ENCODE measurements at places on chromosomes 1 and 21.
A peak's percentile ranks its signal among the peaks of the same experiment; 100 is the strongest.

- DNase-seq: no peak
Observed at GRCh38 chr1:92478393-92478792, 8.3 kb downstream of the GFI1 start.

GRCh38 chr1:117707371-117707770 is 101.5 kb downstream of the TENT5C start:
- DNase-seq: no peak

DNA sequence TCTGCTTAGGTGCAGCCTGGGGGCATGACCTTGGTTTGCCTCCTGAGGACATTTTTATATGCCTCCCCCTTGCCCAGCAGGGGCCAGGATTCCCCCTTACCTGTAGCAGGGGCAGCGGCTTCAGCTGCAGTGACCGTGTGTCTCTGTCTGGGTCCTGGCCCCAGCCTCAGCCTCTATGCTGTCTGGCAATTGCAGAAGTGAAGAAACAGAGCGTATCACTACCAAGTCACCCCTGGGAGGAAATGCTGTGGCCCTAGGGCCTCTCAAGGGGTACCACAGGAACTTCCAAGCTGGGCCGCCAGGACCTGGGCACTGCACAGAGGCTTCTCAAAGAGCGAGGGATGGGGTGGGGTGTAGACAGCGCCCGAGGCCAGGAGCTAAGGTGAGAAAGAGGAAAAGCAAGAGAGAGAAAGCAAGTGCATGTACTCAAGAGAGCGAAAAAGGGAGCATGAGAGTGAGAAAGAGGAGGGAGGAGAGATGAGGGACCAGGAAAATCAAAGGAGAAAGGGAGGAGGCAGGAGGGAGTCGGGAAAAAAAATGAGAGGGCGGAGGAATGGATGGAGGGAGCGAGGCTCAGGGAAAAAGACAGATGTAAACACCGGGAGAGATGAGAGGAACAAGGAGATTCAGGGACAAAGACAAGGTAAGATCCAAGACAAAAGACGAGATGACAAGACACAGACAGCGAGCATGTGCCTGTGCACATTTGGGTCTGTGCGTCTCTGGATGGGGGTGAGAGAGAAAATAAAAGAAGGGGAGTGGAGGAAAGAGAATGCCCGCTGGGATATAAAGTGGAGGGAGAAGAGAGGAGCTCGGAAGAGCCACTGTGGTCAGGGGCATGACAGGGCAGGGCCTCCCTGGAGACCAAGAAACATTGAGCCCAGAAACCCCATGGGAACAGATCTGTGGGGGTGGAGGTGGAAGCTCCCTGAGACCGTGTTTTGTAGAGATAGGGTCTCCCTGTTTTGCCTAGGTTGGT is at the start of gene PTAFR:
Gene PTAFR (minus strand): TSS at position 199 of the 979 bp plus-strand sequence. CDS start 25,669 bp downstream, outside the sequence.
- no peak for DNase-seq

DNA sequence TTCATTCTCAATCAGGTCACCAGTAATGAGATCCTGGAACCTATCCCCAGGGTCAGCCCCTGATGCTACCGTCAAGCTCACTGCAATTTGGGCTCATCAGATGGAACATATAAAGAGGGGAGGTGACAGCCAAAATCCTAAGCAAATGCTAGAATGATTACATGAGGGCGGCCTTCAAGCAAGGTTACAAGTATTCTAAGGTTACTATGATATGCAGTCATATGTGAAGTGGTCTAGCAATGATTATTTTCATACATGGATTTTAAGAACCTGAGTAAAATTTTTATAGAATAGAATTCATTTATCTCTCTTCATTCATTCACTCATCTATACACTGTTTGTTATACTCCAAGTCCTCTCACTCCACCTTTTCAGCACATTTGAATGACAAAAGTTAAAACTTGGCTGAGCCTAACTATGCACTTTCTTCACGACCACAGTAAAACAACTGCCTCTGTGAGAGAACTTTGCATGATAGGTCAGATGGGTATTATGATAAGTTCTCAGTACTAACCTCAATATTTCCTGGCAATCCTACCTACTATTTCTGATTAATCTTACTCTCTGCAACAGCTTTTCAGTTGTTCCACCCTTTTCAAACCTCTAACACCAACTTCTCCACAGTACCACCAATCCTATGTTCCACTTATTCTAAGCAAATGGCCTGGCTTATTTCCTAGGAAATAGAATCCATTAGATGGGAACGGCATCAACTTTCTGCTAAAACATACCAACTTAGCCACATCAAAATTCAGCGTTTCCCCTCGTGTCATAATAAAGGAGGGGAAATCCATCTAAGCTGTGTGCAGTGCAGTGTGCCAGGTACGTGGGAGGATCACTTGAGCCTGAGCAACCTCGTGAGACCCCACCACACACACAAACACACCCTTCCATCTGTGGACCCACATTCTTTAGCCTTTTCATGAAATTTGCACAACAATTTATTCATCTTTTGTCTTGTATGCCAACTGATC is 32.0 kb downstream of the LHX9 start:
- peak; percentile 21 for DNase-seq

GRCh38 chr1:228945885-228946284 is 210.6 kb downstream of the RHOU start:
- no peak for DNase-seq

- DNase-seq: no peak
Observed at GRCh38 chr1:23278717-23279116, 61.4 kb upstream of the HTR1D start.

- DNase-seq: no peak
Observed at GRCh38 chr1:63352736-63353135, 14.7 kb upstream of the ALG6 start.

- no peak for DNase-seq
Observed at GRCh38 chr21:42544544-42544943, 30.9 kb downstream of the SLC37A1 start.

DNA sequence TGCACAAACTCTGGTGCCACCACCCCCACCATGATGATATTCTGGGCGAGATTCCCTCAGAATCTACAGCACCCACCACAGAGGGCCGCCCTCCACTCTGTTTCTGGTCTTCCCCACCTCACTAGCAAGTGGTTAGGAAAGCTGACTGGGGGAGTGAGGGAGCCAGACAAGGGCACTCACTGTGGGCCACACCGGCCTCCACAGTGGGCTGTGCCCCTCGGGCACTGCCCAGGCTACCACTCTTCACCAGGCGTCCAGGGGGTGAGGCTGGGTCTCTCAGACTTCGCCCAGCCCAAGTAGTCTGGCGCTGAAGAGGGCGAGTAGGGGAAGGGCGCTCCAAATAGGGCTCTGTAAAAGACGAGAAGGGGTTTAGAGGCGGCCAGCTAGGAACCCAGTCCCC is 11.2 kb upstream of the GATAD2B start:
- DNase-seq: no peak

DNA sequence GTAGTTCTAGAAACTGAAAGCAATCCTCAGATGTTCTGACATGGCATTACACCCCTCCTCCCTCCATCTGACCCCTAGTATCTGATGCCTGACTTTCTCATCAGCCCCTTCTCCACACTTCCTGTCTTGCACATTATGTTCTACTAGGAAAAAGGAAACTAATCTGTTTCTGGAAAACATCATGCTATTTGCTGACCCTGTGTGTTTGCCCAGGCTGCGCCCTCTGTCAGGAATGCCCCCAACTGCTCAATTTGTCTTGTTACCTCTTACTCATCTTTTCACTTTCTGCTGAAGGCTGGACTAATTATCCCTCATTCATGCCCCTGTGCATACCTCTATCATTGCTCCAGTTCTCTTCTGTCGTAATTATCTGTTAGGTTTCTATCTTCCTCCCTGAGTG is 37.5 kb upstream of the DAB1 start:
- no peak for DNase-seq

DNA sequence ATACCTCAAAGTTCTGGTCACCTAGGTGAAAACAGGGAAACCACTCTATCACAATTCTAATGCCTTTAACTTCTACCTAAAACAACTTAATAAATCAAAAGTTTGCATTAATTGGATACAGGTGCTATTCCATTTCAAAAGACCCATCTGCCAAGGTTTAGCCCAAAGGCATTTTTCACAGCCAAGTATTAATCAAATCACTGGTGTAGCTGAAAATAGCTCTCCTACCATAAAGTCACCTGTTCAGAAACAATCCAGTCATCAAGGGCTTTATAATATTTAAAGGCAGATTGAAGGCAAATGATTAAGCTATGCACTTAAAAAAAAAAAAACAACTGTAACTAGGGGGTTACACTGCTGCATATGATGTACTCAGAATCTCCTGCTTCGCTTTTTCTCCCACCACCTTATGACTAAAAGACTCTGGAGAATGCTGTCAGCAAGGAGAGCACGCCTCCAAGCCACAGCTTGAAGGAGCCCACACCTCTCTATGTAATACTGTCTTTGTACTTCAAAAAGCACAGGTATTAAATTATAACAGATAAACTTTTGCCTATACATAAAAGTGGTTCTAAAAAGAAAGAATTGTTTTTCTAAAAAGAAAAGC is 20.5 kb downstream of the KIAA0319L start:
- no peak for DNase-seq

DNA sequence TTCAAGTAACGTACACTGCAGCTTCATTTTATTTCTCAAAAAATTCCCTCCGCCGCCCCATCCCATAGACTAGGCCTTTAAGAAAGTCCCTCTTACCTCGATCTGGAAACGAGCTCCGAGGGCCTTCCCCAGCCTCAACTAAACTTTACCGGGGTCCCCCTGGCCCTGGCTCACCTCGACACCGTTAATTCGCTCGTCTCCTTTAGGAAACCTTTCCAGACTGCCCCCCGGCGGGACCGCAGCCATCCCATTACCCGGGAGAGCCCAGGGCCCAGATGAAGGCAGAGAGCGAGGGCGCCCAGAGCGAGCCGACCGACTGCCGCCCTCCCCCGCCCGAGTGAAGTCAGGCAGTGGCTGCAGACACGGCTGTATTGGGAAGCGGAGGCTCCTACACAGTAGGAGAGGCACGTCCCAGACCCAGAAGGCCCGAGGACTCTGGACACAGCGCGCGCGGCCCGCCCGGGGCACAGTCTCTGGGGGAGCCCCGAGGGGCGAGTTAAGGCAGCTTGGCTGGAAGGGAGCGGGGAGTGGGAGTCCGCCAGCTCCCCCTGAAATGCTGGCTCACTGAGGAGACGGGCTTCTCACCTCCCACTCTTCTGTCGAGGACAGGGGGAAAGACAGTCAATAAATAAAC is 14.6 kb downstream of the SEMA6C start:
- no peak for DNase-seq

- DNase-seq: peak; percentile 53
Observed at GRCh38 chr1:157193702-157194391, 55.7 kb upstream of the ETV3 start.

GRCh38 chr1:238226810-238227209 is 336.1 kb upstream of the ZP4 start:
- DNase-seq: no peak

- no peak for DNase-seq
Observed at GRCh38 chr1:192691041-192691440, 55.1 kb downstream of the RGS13 start.

DNA sequence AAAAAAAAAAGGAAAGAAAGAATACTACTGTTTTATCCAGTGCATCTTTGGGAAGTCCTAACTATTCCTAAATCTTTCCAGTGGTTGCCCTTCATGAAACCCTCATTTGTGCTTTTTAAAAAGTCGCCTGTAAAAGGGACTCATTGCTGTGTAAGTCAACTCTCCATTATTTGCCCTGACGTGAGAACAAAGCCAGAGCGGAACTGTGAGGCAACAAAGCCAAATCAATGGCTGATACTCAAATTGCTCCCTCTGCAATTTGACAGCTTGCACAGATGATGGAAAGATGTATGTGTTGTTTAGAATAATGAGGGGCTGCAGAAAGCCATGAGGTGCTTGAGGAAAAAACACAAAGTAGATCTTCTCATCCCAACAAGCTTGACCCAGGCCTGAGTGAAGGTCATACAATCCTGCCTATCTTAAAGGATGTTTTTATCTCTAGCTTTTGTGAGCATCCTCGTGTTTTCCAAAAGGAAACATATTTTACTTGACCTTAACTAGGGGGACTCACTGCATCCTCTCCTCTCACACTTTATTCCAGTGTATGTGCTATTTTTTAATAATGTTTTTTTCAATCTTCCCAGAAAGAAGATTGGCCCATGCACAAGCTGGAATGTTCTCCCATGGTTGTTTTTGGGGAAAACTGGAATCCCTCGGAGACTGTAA is 33.4 kb downstream of the SMYD2 start:
- no peak for DNase-seq

DNA sequence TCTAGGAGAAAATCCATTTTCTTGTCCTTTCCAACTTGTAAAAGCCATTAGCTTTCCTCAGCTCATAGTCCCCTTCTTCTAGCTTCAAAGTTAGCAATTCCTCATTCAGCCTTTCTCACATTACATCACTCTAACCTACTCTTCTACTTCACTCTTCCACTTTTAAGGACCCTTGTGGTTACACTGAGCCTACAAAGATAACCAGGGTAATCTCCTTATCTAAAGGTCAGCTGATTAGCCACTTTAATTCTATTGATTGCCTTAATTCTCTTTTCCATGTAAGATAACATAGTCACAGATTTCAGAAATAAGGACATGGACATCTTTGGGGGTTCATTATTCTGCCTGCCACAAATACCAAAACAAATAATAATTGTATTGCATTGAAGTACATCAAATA is 8.5 kb upstream of the SPATA6 start:
- DNase-seq: no peak

DNA sequence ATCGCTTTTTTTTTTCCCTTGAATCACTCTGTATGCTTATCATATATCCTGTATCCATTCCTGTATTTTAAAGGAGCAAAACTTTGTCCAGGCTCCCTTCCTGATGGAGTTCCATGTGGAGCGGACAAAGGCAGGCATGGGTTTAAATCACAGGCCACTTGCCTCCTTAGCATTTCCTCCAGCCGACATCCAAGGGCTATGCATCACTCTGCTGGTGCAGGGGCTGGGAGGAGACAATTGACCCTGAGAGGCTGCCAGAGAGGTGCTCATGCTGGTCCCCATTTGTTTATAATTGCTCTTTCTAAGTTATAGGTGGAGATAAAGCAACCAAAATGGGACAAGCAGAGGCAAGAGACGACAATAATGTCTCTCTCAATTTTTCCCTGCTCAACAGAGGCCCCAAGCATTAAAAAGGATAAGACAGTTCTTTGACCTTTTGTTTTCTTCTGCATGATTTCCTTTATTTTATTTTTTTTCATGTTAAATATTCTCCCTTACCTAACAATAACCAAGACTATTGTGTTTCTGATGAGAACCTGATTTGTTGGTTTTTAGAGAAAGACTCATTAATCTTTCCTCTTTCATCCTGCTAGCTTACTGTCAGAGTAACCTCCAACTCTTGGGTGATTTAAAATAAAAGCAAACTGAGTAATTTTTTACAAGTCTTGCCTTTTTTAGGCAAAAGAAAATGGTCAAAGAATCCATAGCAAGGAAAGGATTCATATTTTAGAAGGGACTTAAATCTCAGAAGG is 353.7 kb downstream of the ADGRL2 start:
- DNase-seq: no peak

Data from stimulated activated CD4-positive, alpha-beta T cell treated with anti-CD3 and anti-CD28 coated beads, Interleukin-4, amount 100 ng/mL, for 4 hours (primary cell).